ENCODE measurements at places on chromosomes 2 and 18.
A peak's percentile ranks its signal among the peaks of the same experiment; 100 is the strongest.

DNA sequence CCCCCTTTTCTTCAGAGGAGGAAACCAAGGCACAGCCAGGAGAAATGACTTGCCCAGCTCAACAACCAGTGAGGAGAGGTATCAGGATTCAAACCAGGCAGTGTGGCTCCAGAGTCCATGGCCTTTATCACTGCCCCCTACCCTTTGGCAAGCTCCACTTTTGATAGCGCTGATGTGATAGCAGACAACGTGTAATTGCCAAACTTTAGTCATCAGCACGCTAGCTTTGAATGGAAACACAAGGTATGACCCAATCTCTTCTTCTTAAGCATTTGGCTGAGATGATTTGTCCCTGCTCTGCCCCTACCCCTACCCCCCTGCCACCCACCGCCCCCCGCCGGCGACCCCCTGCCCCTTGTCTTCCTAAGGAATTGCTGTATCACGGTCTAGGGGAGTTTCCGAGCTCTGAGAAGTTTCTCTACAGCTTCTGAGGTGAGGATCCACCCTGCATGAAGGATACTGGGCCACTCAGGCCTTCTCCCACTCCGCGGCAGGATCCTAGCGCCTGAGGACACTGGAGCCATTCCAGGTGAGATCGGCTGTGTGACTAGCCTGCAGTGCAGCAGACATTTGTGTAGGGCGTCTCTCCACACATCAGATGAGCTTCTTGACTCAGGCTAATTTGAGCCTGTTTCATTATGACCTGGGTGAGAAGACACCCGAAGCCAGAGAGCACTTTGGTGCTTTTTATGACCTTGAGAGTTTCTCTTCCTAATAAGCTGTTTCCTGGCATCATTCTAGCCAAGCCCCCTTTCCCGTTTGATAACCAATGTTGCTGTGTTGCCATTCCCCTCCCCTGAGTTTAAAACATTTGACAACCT is 75.1 kb upstream of the MAP4K4 start:
- no peaks in the 10 kb centered on the region for H3K36me3 ChIP-seq
- DNase-seq, result no peak
- peaks cover 15% of the 10 kb centered on the region for H3K4me1 ChIP-seq

GRCh38 chr18:58054041-58054781 is 10.2 kb downstream of the NEDD4L start:
- DNase-seq, result no peak
- H3K4me3 ChIP-seq, result no peak overlapping the region
- no peaks in the 10 kb centered on the region for H3K27me3 ChIP-seq
- H3K4me1 ChIP-seq, result no peaks in the 10 kb centered on the region

DNA sequence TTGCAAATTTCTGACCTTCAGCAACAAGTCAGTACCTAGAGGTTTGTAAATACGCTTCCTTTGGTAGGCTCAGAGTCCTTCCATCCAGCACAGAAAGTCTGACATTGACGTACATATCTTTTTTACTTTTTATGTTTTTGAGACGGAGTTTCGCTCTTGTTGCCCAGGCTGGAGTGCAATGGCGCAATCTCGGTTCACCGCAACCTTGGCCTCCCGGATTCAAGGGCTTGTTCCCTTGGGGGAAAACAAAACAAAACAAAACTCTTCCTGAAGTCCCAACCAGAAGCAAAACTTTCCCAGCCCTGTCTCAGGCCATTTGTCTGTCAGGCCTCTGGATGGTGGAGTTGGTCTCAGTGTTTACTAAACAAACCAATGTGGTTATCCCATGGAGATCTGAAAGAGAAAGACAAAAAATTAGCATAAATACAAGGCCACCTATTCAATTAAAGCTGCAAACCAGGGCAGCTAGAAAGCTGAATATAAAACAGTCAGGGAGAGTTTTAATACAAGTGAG is 29.6 kb upstream of the ATL2 start:
- H3K27me3 ChIP-seq, result no peaks in the 10 kb centered on the region
- no peak for DNase-seq
- no peak overlapping the region for H3K4me3 ChIP-seq
- H3K4me1 ChIP-seq, result no peaks in the 10 kb centered on the region

GRCh38 chr18:50830544-50830943 is 10.7 kb upstream of the MRO start:
- H3K4me3 ChIP-seq, result no peak overlapping the region
- H3K36me3 ChIP-seq, result no peaks in the 10 kb centered on the region
- H3K27me3 ChIP-seq, result no peaks in the 10 kb centered on the region
- DNase-seq, result no peak
- no peaks in the 10 kb centered on the region for H3K4me1 ChIP-seq
- no peak overlapping the region for H3K27ac ChIP-seq

DNA sequence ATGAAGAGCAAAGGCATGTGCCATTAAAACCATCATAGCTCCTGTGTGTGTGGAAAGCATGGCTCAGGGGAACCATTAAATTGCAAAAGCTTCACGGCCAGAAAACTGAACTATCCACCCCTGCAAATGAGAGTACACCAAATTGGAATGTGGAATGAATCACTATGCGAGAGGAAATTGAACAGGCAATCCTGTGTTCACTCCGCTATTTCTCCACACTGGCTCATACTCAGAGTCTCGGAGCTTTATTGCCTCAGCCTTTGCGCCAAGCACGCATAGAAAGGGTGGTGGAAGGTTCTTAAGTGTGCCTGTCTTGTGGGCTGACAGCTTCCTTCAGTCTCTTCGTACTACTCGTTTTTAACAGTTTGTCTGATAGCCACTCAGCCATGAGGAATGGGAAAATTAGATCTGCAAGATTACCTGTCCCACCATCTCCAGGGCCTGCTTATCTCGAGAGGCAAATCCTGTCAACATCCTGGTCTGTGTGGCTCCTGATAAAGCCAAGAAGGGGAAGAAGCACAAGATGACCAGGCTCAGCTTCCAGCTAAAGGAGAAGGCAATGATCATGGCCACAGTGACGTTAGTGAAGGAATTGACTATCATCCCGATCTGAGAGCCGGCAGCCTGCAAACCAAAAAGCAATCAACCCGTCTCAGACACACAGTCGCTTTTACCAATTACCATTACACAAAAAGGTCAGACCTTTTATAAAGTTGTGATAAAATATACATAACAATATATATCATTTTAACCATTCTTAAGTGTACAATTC is 34.9 kb downstream of the G6PC2 start:
- H3K4me1 ChIP-seq, result no peaks in the 10 kb centered on the region
- DNase-seq, result no peak
- H3K36me3 ChIP-seq, result no peaks in the 10 kb centered on the region
- peak overlapping the region; percentile 58 for H3K27ac ChIP-seq
- H3K27me3 ChIP-seq, result no peaks in the 10 kb centered on the region
